ENCODE measurements at places on chromosomes 16 and 17. TPM values are rescaled to one million over a fixed set of nuclear protein-coding genes. Genes with fewer than 3 reads are reported as not detected.

KRT25 gene
- not detected for total RNA-seq

SOST gene
- 45.2 TPM for total RNA-seq

ZG16B gene
- total RNA-seq: not detected

VAT1L gene
- total RNA-seq: 10.4 TPM

DNA sequence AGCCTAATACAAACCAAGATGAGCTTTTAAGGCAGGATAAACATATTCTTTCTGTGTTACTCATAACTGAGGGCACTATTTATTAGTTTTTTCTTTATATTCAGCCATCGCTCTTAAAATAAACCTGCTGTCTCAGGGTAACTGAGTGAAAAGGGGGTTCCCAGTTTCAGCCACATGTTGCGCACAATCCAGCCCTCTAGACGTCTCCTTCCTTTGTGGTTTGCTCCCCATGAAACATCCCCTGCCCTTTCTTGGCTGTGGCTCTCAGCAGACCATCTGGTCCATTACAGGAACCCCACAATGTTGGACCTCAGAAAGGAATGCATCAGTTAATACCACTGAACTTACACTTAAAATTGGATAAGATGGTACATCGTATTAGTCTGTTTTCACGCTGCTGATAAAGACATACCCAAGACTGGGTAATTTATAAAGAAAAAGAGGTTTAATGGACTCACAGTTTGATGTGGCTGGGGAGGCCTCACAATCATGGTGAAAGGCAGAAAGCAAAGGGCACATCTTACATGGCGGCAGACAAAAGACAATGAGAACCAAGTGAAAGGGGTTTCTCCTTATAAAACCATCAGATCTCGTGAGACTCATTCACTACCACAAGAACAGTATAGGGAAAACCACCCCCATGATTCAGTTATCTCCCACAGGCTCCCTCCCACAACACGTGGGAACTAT, 12.6 kb upstream of the IL21R start:
- DNase-seq: no peak

DNA sequence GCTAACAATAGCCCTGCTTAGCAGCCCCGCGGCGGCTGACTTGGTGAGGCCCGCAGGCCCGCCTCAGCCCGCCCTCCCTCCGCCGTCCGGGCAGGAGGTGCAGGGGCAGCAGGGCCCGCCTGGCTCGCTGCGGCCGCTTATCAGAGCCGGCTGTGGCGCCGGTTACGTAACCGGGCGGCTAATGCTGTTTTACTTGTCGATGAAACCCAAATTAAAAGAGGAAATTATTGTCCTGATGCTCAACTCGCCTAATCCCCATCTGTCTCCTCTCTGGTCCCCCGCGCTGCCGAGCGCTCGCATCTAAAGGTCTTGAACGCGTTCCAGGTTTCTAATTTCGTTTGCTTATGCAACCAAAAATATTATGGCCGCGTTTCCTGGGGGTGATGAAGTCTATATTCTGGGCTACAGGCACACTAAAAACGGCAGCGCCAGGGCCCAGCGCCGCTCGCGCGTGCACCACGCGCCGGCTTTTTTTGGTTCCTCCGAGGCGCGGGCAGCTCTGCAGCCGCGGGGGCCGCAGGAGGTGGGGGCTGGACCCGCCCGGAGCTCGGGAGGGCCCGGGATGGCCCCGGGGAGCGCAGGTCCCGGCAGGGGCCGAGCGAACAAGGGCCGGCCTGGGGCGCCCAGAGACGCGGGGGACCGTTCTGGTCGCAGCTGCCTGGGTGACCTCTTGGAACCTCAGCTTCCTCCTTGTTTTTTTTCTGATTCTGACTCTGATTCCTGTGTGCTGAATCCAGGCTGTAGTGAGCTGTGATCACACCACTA, 65.2 kb upstream of the TOB1 start:
- DNase-seq: peak; percentile 70

P2RX5 gene
- total RNA-seq: 2.3 TPM

- no peak for DNase-seq
Observed at GRCh38 chr17:77675411-77675810, 283.1 kb upstream of the TNRC6C start.

DNA sequence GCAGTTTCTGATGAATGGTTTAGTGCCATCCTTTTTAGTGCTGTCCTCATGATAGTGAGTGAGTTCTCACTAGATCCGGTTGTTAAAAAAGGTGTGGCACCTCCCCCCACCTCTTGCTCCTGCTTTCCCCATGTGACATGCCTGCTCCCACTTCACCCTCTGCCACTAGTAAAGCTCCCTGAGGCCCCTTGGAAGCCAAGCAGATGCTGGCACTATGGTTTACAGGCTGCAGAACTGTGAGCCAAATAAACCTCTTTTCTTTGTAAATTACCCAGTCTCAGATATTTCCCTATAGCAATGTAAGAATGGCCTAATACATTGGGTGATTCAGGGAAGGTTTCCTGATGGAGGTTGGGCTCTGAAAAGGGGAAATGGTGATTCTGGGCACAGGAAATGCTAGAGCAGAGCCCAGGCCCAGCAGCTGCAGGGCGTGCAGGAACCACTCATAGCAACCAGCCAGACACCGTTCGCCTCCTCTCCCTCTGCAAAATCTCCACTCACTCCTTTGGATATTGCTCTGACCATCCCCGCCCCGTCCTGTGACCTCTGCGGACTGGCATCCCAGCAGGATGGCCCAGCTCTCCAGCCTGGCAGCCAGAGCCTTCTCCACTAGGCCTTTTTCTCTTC, 2.6 kb upstream of the ADORA2B start:
- DNase-seq: no peak

GRCh38 chr17:73388578-73388905, 76.7 kb upstream of the CDC42EP4 start:
- DNase-seq: no peak

GRCh38 chr16:4241258-4241927, 487 bp downstream of the SRL start:
- DNase-seq: no peak

DNA sequence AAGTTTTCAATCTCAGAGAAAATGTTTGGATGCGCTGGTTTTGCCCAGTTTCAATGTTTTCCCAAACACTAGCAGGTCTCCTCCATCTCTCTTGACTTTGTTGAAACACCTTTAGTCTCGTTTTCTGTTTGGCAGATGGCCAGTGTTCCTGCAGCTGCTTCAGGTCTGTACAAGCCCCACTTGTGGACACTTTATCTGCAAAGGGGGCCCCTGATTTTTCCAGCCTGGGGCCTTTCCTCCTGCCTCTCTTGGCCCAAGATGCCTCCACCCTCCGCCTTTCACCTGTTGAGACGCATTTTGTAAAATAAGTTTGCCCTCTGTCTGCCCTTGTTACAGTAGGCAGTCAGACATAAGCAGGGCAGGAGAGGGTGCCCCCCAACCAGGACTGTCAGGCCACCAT, 21.8 kb upstream of the PRM1 start:
- no peak for DNase-seq

- no peak for DNase-seq
Observed at GRCh38 chr16:1102921-1103635, 7.0 kb upstream of the C1QTNF8 start.

- no peak for DNase-seq
Observed at GRCh38 chr16:85571813-85572619, 41.1 kb upstream of the GSE1 start.

GRCh38 chr16:85360323-85361277, 248.3 kb upstream of the CIBAR2 start:
- no peak for DNase-seq

MFAP4 gene
- 425 TPM for total RNA-seq

- DNase-seq: no peak
Observed at GRCh38 chr16:55499951-55500529, 8.8 kb upstream of the LPCAT2 start.

DNA sequence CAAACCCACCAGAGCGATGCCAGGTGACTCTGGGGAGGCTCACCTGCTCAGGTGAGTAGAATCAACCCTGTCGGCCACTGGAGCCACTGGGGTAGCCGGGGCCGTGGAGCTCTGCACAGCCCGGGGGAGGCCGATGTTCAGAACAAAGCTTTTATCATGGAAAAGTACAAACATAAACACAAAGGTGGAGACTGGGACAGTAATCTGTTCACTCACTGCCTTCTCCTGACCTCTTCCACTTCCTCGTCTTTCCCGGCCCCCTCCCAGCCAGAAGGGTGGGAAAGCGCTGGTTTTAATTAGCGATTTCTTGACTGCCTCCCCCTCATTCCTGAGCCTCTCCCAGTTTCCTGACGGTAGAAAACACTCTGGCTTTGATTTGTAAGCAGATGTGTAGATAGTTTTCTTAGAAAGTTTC, 9.8 kb upstream of the TEX19 start:
- no peak for DNase-seq

TEKT1 gene
- not detected for total RNA-seq

- DNase-seq: no peak
Observed at GRCh38 chr16:62018301-62019060, 17.8 kb downstream of the CDH8 start.

- DNase-seq: no peak
Observed at GRCh38 chr17:44152875-44153274, 11.1 kb downstream of the HROB start.

GRCh38 chr17:4836221-4836620, 3.1 kb downstream of the MINK1 start:
- DNase-seq: no peak

DNA sequence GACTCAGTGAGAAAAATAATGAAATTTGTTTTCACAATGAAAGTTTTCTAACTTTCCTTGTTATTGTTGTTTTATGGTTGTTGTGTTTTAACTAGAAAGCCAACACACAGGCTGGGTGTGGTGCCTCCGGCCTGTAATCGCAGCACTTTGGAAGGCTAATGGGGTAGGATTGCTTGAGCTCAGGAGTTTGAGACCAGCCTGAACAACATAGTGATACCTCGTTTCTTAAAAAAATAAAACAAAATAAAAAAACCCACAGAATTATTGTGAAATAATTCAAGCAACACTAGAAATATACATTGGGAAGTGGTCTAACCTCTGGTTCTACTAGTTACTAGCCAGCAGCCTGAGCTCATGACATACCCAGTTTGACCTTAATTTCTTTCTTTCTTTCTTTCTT, 630 bp downstream of the MILR1 start:
- no peak for DNase-seq

DNA sequence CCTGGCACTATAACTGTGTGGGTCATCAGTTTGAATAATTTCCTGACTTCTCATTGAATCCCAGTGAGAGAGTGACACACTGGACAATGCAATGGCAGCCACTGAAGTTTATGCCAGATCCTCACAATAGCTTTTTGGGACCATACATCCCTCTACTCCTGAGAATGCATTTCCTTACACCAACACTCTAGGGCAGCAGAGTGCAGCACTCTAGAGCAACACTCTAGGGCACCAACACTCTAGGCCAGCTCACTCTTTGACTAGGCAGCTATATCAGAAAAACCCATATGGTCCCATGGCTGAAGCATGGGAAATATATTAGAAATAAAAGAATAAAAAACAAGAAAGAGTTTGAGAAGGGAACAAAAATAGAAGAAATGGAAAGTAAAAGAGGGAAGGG, 309.2 kb downstream of the MAP2K6 start:
- no peak for DNase-seq

- DNase-seq: no peak
Observed at GRCh38 chr17:52515927-52516326, 357.4 kb upstream of the CA10 start.

GRCh38 chr17:35428229-35428628, 4.1 kb downstream of the SLFN12 start:
- DNase-seq: no peak

Data from thoracic aorta (tissue), 2 donors.